ENCODE measurements at places on chromosomes 12 and 14. TPM values are rescaled to one million over a fixed set of nuclear protein-coding genes. Genes with fewer than 3 reads are reported as not detected.

- DNase-seq: peak; percentile 49
These were observed 22.5 kb downstream of the SLC35E3 start for GRCh38 chr12:68768431-68768939.

- DNase-seq: no peak
These were observed 13.0 kb upstream of the NUP107 start for GRCh38 chr12:68673788-68674187.

GRCh38 chr14:67806246-67806645 is 10.1 kb downstream of the ZFYVE26 start:
- peak; percentile 7 for DNase-seq

- DNase-seq: no peak
These were observed 38.0 kb upstream of the FBXO21 start for GRCh38 chr12:117228239-117228638.

- DNase-seq: no peak
These were observed 29.3 kb downstream of the SLC7A8 start for GRCh38 chr14:23153851-23154796.

Gene ANKRD33
- polyA plus RNA-seq: not detected

Gene POTEM
- not detected for polyA plus RNA-seq

Gene COL2A1
- polyA plus RNA-seq: not detected

DNA sequence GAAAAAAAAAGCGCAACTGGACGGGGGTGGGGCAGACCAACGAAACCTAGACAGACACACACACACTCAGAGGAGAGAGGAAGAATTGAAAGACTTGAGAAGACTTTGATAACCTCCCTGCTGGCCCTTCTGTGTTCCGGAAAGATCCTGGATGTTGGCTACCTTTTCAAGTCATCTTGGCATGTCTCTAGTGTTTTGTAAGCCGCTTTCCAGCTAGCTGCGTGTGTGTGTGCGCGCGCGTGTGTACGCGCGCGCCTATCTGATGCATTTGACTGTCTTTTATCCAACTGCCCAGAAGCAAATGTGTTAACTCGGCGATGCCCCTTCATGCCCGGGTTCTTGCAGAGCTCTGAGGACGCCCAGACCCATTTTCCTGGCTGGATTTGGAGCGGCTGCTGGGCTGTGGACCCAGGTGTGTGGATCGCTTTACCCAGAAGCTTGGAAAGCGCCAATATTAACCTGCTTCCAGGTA is 664 bp downstream of the LRFN5 start:
- DNase-seq: no peak

GRCh38 chr12:57085999-57086492 is 2.9 kb upstream of the NAB2 start:
- peak; percentile 69 for DNase-seq

Gene KRT83
- polyA plus RNA-seq: not detected

DNA sequence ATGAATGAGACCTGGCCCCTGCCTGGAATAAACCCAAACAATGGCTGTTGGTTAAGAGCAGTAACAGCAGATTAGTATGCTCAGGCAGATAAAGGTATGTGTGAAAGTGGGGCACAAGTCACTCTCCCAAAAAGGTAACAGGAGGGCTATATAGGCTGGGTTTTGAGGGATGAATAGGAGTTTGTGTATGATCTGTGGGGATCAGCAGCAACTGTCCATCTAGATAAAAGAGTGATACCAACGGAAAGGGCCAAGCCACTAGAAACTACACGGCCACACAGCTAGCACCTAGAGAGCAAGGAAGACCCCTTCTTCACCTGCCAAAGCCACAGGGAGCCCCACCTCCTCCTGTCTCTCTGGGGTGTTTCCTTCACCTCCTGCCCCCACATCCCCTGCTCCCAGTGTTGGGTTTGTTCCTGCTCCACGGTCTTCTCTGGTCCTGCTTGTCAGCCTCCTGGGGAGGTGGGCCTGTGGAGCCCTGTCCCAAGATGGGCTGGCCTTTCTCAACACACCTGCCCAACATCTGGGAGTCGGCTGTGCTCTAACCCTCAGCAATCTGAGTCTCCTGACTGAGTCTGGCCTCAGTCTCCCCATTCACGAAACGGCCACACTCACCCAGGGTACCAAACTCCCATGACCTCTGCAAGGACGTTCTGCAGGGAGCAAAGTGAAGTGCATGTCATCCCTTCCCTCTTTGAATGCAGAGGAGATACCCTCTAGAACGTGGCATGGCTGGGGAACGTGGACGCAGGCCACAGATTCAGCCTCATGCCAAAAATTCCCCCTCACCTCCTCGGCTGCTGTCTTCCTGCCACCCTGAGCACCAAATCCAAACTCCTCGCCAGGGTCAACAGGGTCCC is 108.2 kb downstream of the NCOR2 start:
- DNase-seq: no peak

Gene MYF5
- not detected for polyA plus RNA-seq

DNA sequence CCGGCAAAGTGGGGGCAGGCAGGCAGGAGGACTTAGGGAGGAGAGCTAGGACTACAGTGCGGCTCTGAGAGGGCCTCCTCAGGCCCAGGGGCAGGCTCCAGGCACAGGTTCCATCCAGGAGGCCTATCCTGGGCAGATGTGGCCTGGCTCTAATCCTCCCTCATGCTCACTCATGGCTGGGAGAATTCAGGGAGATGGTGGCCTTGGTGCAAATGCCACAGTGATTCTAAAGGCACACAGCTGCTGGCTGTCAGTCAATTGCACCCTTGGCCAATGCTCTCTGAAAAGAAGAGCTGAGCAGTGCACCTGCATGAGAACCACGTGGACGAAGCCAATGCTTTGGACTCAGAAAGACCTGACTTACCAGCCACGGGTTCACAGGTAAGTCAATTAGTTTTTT is 89.6 kb downstream of the C12orf75 start:
- DNase-seq: no peak

Gene GPRC5A
- 201 TPM for polyA plus RNA-seq

DNA sequence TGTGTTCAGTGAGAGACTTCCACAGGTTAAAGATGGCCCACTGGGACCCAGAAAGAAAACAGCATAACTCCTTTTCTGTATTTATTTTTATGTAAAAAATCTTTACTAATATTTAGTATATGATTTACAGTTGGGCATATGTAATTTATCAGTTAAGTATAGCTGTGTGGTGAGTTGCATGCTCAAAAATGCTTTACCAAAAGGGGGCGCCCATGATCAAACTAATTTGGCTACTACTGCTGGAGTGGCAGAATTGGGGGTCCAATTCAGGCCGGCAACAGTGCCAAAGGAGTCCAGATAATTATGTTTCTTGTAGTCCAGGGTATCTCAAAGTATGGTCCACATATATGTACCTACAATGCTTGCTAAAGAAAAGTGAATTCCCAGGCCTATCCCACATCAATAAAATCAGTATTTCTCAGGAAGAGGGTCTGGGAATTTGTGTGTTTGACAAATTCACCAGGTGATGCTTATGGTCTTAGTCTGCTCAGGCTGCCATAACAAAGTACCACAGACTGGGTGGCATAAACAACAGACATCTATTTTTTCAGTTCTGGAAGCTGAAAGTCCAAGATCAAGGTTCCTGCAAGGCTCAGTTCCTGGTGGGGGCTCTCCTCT is 152.0 kb downstream of the KTN1 start:
- DNase-seq: peak; percentile 24

Gene SLC4A8
- 3.1 TPM for polyA plus RNA-seq

DNA sequence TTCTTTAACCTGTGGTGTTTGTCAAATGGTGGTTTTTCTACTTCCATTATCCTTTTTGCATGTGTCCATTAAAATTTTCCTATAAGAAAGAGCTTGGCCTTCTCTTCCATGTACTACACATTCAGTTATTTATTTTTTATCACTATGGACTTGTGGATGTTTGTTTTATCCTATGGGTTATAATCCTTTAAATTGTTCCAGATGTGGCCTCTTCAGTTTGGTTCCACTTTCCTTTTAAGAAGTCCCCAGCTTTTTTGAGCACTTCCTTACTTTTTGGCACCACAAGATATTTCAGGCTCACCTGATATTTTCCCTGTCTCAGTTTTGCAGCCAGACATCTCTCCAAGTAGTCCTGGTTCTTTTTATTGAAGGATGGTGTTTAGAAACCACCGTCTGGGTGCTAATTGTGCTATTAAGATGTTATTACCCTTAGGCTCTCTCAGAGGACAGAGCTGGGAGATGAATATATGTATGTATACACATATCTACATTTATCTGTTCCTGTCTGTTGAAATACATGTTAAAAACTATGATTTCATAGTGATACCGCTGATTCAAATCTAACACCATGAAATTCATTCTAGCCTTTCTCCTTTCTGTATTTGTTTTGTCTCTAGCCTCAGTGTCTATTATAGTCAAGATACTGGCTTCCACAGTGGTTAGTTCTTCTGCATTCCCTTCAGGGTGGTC is 408.5 kb upstream of the RGS6 start:
- peak; percentile 42 for DNase-seq

DNA sequence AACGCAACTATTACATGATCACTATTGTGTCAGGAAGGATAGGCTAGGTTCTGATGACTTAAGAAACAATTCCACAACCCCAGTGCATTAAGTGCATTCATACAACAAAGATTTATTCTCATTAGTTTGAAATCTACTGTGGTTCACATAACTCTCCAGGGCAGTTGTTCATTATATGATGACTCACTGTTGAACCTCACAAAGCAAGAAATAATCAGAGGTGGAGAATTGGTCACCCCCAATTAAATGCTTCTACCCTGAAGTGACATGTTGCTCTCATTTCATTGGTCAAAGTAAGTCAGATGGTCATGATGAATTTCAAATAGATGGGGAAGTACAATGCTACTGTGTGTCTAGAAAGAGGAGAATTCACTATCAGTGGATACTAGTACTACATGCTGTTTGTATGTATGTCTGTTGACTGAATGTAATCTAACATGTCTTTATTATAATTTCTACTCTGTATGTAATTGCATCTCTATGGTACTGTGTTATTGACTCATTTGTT is 6.1 kb upstream of the HELB start:
- no peak for DNase-seq

DNA sequence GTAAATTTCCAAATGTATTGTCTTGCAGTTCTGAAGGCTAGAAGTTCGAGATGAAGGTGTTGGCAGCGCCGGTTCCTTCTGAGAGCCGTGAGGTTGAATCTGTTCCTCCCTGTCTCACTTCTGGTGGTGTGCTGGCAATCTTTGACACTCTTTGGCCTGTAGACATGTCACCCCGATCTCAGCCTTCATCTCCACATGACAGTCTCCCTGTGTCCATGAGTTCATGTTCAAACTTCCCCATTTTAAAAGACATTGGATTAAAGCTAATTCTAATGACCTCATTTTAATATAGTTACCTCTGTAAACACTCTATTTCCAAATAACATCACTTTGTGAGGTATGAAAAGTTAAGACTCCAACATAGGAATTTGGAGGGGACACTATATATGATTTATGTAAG is 4.1 kb upstream of the RBM19 start:
- no peak for DNase-seq

GRCh38 chr14:73465823-73466532 is 7.6 kb upstream of the NUMB start:
- peak; percentile 59 for DNase-seq

DNA sequence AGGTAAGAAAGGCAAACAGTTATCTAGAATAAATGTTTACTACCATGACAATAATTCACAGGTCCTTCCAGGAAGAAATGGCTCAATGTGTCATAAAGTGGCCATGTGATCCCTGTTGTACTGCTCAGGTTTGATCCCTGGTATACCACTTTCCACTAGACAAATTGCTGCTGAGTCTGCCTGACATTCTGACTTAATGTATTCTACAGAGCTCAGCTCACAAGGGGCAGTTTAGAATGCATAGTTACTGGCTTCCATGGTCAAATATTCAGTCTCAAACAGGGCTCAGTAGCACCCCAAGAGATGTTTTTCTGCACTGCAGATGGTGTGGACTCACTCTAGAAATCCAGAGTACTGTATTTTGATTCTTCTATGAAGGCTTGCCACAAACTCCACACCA is 21.8 kb downstream of the TSHR start:
- DNase-seq: no peak

- no peak for DNase-seq
These were observed 56.1 kb downstream of the DGLUCY start for GRCh38 chr14:91169951-91170350.

GRCh38 chr12:14756334-14757143 is 46.7 kb downstream of the WBP11 start:
- DNase-seq: no peak

All from IMR-90 (cell line).